HT1080 (cell line): ENCODE measurements at places on chromosomes 11 and 22. TPM values are rescaled to one million over a fixed set of nuclear protein-coding genes. Genes with fewer than 3 reads are reported as not detected.

GRCh38 chr11:77062924-77063323, 3.8 kb upstream of the CAPN5 start:
- no peak for DNase-seq

DNA sequence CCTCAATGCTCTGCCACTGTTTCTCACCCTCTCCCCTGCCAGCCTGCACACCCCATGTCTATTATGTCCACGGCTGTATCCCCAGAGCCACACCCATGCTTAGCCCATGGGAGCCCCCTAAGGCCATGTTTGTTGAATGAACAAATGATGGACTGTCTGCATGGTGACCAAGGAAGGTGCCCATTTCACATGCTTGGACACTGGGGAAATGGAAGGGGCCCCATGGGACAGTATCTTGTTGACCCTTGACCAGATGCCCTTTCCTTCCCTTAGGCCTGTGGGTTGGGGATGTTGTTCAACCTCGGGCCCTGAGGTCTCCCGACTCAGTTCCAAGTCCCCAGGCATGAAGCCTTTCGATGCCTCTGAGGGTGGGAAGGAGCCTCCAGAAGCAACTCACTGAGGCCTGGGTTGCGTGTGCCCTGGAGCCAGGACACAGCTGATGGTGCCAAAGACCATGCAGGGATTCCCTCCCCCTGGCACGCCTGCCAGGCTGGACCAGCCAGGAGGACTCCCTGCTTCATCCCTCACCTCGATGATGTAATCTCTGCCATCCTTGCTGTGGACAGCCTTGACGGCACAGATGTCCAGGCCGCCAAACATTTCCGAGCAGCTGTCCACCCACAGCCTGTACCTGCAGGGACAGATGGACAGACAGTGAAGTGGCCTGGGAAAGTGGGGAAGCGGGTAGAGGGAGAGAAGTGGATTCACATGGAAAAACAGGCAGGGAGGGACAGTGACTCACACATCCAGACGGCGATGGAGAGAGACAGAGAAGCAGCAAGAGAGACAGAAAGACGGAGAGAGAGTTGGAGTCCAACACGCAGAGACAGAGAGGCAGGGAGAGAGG, 58.9 kb downstream of the FBXO7 start:
- no peak for DNase-seq

TBX10 gene
- total RNA-seq: not detected in 2 replicates

JAML gene
- total RNA-seq: not detected in 2 replicates
